ENCODE measurements at places on chromosomes 2 and 18.

DNA sequence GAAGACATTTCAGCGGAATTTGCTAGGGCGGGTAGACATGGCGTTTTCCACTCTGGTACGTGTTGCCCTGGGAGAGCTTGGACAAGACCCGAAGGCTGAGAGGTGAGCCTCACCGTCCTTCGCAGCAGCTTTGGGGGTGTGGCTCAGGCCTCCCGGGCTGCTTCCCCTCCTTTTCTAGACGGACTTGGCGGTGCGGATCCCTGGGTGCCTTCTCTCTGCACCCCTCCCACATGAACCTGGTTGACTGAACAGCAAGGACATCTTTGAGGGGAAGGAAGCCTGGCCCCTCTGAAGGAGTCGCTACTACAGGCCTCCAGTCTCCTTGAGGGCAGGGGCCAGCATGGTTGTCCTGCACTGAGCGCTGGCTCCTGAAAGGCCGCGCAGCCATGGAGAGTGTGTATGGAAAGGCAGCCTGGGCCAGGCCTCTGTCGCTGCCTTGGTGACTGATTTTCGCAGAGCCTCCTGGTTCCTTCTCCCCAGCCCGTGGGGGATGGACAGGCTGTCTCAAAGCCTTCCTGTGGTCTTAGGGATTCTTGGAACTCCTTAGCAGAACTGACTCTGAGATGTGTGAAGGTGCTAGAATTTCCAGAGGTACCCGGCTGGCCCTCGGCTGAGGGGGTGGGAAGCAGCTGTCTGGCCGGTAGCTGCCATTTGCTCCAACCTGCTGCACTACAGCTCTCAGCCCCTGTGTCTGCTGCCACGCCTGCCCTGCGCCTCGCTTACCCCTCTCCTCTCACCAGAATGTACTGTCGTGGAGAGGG is 9.9 kb downstream of the CNNM4 start:
- DNase-seq = no peak

DNA sequence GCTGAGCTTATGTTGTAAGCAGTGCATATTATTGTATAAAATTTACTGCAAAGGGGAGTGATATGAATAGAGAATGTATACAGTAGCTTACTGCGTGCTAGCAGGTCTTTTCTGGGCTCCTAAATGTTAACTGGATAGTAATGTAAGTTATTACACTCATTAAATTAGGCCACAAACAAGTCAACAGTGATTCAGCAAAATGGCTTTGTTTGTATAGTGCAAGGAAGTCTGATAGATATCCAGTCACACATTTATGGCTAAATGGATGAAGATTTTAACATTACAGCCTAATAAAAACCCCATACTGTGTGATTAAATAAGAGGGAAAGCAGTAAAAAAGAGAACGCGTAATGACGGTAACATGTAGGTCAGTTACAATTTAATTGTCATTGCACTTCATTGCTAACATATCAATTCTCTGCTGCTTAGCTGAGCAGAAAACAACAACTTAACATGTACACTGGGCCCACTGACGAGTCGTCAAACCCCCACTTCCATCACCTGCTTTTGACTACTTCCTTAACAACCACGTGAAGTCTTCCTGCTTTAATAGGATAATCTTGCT is 665.0 kb upstream of the FANCL start:
- DNase-seq = no peak

- no peak for DNase-seq
Observed at GRCh38 chr2:88590998-88591613, 36.2 kb downstream of the EIF2AK3 start.

DNA sequence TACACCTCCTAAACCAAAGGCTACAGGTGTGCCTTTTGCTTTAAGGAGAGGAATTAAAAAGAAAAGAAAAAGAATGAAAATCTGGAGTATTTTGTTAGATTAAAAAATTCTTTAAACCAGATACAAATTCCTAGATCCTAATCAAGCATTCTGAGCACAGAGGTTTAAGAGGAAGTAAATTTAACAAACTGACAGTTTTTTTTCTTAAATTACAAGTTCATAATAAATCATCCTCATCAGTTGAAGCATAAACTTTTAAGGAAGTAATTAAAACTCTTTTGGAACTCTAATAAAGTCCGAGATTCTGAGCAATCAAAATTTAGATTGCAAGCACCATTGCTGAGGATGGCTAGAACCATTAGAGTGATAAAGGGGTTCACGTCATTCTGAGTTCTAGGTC is 75.1 kb downstream of the POLE4 start:
- no peak for DNase-seq

DNA sequence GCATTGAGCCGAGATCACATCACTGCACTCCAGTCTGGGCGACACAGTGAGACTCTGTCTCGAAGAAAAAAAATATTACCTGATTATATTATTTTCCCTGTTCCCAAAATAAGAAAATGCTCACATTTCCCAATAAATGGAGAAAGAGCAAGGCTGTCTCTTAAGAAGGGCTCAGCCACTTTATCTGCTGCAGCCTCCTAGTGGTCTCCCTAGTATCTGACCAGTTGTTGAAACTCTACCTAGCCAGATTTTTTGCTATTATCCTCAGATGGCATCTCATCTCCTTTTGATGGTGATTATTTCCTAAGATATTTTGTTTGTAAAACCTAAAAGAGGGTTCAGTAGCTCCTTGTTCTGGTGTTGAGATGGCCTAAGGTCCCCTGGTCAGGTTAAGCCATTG is 114.3 kb downstream of the TPGS2 start:
- no peak for DNase-seq

DNA sequence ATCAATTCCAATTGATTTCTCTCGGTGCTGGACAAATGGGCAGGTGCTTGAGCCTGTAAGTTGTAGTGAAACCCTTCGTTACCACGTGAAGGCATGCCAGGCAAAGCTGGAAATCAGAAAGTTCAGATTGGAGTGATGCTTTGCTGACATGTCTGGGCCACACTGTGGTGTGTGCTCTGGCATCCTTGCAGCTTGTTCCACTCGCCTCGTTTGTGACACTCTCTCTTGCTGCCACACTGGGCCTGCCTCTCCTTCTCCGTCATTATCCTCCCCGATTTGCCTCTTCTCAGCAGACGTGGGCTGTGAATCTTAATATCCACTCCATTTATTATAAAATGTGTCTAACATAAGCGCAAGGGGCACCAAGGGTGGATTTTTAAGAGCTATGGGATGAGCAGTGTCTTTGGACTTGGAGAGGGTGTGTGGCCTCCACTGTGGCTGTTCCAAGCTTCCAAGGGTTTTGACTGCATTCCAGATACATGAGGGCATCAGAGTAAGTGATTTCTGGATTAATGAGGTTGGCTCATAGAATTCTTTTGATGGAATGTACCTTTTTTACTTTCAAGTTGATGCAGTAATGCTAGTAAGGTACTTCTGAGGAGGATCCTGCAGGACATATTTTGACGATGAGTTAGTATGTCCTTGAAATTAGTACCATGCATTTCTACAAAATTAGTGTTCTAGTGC is 238.8 kb downstream of the TPGS2 start:
- DNase-seq = no peak

- DNase-seq = no peak
Observed at GRCh38 chr18:49563130-49563540, 1.3 kb downstream of the LIPG start.

DNA sequence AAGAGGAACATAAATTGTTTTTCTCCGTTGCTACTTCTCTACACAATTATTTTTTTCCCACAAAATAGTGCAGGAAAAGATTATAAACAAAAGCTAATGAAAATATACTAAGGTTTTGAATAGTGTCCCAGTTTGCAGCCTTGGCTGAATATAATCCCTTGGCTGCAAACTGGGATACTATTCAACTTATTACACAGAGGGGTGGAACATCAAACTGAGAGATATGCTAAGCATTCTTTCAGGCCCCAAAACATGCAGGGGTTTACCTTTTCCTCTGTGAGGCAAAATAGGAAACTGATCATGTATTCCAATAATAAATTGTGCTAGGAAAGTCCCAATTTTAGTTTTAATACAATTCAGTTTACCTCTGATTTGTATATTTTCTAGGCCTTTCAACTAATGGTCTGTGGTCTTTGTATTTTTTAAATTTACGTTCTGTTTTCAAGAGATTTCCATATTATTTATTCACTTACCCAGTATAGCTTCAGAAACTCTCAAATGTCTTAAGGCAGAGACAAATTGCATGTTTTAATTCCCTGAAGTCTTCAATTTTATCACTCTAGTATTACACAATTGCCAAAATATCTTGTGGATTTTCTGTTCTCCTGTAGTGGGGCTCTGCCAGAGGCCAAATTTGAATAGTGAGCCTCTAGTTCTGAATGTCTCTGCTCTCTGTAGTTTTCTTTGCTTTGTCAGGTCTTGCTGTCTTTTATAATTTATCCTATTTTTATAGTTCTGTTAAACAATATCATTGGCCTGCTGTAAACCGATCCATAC is 63.9 kb downstream of the PPP1R1C start:
- no peak for DNase-seq

DNA sequence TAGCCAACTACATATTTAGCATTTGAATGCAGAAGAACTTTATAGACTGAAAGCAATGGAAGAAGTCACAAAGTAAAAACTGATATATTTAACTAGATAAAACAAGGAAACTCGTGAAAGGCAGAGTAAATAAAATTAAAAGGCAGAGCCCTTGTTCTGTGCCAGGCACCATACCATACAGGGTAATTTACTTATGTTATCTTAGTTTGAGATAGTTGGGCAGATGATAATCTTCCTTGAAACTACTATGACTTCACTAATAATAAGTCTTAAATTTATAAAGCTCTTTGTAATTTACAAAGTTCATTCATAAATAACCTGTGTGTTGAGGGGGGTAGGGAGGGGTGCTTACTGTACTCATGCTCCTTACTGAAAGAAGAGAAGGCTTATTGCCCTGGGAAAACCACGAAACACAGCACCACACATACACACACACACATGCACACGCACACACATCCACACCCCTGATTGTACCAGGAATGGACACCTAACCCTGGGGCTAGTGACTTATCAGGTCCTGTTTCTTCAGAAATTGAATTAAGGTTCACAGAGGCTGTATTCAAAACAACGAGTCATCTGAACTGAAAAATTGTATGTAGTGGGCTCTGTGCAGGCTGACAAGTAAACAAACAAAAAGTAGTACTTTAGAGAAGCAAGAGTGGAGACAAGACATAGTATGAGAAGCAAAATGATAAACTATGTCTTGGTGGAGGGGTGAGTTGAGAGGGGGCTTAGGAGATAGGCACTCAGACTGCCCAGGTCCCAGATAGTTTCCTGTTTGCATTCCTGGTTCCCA is 38.1 kb downstream of the AGFG1 start:
- no peak for DNase-seq

- no peak for DNase-seq
Observed at GRCh38 chr2:200422071-200422470, 87.8 kb downstream of the KCTD18 start.

GRCh38 chr2:163135256-163135655 is 296.7 kb upstream of the KCNH7 start:
- DNase-seq = no peak

- no peak for DNase-seq
Observed at GRCh38 chr2:25532521-25532920, 140.9 kb downstream of the DTNB start.

GRCh38 chr18:58565021-58565420 is 63.9 kb downstream of the ALPK2 start:
- no peak for DNase-seq

DNA sequence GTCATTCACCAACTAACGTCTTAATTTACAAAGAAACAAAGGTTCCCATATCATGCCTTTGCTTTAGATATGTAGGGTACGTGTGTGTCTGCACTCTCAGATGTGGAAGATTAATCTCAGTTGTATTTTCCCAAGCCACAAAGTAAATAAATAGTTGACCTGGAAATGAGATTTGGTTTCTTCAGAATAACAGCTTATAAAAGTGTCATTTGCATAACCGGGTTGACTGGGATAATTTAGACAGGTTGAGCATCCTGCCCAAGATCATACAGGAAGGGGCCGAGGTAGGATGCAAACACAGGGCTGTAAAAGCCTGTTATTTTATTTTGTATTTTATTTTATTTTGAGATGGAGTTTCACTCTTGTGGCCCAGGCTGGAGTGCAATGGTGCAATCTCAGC is 19.5 kb downstream of the ATG16L1 start:
- DNase-seq = no peak

DNA sequence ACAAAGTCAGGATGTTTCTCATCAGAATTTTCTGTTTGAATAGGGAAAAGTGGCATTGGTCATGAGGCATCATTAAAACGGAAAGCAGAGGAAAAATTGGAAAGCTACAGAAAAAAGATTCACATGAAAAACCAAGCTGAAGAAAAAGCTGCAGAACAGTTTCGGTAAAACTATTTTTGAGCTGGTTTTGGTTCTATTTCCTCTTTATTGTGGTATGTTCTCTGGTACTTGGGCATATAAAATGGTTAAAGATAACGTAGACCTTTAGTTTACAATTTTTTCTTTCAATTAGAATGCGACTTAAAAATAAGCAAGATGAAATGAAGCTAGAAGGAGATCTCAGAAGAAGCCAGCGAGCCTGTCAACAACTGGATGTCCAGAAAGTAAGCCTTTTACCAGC is 7.6 kb downstream of the GPATCH11 start:
- no peak for DNase-seq

DNA sequence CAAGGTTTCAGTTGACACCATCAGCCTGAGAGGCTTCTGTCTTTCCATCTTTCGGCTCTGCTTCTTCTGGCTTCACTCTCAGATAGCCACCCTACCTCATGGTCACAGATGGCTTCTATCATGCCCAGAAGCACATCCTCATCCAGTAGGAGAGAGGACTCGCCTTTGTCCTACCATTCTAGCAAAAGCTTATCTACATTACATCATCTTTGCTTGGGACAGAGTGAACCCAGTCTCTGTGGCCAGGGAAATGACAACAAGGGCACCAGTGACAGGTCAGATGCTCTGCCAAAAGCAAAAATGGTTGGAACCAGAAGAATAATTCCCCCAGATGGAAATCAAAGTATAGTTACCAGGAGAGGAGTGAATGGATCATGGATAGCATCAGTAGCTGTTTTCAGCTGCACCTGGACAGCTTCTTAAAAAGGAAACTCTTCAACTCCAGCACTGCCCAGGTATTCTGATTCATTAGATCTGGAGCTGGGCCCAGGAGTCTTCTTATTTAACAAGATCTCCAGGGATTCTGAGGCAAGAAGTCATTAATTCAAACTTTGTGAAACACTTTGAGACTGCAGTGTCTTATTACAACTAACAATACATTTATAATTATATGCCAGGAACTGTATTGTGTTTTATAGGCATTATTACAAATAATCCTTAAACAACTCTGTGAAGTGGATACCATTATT is 257.7 kb upstream of the UBE2E3 start:
- no peak for DNase-seq

- DNase-seq = no peak
Observed at GRCh38 chr2:82811946-82812345, 1647.1 kb downstream of the SUCLG1 start.

GRCh38 chr2:54496920-54497319 is 40.8 kb downstream of the SPTBN1 start:
- DNase-seq = no peak

All from H1 (cell line).